ENCODE measurements at places on chromosomes 1 and 21. TPM values are rescaled to one million over a fixed set of nuclear protein-coding genes. Genes with fewer than 3 reads are reported as not detected.

Gene ERVH48-1
- polyA plus RNA-seq = 2.8 TPM

Gene TMOD4
- polyA plus RNA-seq = 2.3 TPM

Gene CD1E
- 0.24 TPM for polyA plus RNA-seq

Gene MIXL1
- polyA plus RNA-seq = 2.3 TPM

Gene HSPA13
- polyA plus RNA-seq = 39.8 TPM

Gene PLA2G2F
- not detected for polyA plus RNA-seq

Gene LCE3D
- not detected for polyA plus RNA-seq

Gene SPATA21
- 0.32 TPM for polyA plus RNA-seq

Gene SH3BP5L
- polyA plus RNA-seq = 23.8 TPM

Gene GCSAML
- polyA plus RNA-seq = 0.58 TPM

Gene ARTN
- 3.6 TPM for polyA plus RNA-seq

Gene FAM72A
- 6.9 TPM for polyA plus RNA-seq

Gene IL20
- polyA plus RNA-seq = not detected

Gene HES4
- polyA plus RNA-seq = 10.0 TPM

Gene ECM1
- polyA plus RNA-seq = 2.6 TPM

Gene CD160
- 2.6 TPM for polyA plus RNA-seq

Gene FBLIM1
- 90.0 TPM for polyA plus RNA-seq

- no peak for DNase-seq
These were observed 3.7 kb upstream of the SHISAL2A start for GRCh38 chr1:52629325-52629643.

- no peak for DNase-seq
These were observed 157.6 kb upstream of the EDN2 start for GRCh38 chr1:41641941-41642527.

GRCh38 chr1:21251773-21252471, 38.3 kb downstream of the ECE1 start:
- peak; percentile 13 for DNase-seq

- no peak for DNase-seq
These were observed 10.8 kb downstream of the SCNN1D start for GRCh38 chr1:1291023-1291528.

- peak; percentile 73 for DNase-seq
These were observed 561 bp upstream of the COQ8A start for GRCh38 chr1:226939438-226940028.

- DNase-seq = no peak
These were observed 181.2 kb upstream of the SNX7 start for GRCh38 chr1:98480271-98480670.

- no peak for DNase-seq
These were observed 146.6 kb downstream of the TLR5 start for GRCh38 chr1:222996310-222996975.

- no peak for DNase-seq
These were observed 260.9 kb upstream of the DMRTA2 start for GRCh38 chr1:50684185-50684584.

- DNase-seq = no peak
These were observed 294.4 kb upstream of the PLXNA2 start for GRCh38 chr1:208538587-208538986.

DNA sequence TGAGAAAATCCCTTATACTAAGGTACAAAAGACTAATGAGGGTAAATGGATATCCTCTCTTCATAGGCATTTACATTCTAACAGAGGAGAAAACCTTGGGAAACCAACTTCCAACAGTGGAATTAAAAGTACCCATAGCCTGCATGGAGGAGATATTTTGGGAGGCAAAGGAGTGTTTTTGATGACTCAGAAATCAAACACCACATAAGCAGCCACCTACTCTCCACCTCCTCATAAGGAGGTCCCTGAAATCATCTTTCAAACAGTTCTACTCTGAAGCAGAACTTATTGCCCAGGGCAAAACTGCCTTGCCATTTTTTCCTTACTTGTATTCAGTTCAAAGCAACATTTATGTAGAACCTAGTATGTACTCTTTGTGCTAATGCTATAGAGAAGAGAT, 211.3 kb downstream of the KCNH1 start:
- no peak for DNase-seq

DNA sequence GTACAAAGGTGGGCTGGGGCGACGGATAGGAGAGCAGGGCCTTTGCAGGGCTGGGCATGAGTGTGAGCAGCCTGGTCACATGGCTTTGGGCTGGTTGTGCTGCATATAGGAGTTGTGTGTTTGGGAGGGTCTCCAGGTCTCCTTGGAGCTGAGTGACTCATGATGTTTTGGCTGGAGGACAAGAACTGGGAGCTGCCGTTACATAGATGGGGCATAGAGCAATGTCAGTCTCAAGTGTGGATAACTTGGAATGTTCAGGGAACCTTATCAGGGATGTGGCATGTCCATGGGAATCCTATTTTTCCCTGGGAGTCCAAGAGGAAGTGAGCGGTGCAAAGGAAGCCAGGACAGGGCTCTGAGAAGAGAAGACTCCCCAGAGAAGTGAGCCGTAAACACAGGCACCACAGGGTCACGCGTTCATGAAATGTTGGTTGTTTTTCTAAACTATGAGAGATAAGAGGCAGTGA, 136.4 kb upstream of the KCNE2 start:
- DNase-seq = no peak

DNA sequence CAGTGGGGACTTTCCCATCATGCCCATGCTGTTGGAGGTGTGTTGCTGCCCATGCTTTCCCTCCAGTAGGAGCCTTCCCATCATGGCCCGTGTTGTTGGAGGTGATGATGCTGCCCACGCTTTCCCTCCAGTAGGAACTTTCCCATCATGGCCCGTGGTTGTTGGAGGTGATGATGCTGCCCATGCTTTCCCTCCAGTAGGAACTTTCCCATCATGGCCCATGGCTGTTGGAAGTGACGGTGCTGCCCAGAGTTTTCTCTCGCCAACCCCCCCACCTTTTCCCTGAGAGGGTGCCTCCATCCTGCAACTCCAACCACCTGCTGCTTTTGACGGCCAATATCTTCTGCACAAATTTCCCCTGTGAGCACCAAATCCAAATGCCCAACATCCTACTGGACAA, 205.7 kb downstream of the TOMM20 start:
- no peak for DNase-seq

DNA sequence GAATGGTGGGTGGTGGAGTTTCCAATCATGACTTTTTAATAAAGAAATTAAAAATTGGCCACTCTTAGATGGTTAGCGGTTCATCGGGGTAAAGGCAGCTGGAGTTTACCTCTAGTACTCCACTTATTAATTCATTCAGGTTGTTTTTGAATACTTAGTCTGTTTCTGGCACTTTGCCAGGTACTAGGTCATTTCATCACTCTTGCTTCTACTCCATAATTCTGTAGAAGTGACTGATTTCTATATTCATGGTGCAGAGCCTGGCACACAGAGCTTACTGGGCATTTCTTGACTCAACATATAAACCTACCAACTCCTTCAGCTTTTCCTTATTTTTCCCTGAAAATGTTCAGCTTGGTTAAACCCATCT, 31.5 kb downstream of the FOXD2 start:
- no peak for DNase-seq

GRCh38 chr21:18070392-18070791, 174.2 kb upstream of the CHODL start:
- no peak for DNase-seq

DNA sequence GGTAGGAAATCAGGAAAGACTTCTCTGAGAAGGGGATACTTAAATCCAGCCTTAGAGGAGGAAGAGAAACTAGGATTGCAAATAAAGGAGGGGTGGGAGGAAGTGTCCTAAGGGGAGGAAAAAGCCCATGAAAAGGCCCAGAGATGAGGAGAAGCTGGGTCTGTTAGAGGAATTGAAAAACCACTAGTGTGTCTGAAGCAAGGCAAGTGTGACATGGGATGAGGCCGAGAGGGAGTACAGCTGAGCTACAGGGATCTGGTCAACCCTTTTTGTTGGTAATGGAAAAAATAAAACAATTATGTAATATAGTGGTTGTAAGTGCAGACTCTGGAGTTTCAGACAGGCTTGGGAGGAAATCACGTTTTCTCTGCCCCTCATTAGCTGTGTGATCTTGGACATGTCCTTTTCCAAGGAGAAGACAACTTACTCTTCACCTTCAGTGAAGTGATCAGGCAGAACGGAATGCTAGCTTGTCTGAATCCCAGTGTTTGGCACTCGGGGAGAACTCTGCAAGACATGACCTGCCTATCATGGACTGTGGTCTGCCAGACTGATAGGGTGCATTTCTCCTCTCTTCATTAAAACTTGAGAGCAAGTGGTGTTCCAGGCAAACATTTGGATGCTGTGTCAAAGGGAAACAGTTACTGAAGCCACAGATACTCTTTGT, 7.4 kb upstream of the S100A10 start:
- no peak for DNase-seq

- DNase-seq = no peak
These were observed 125.8 kb downstream of the ST6GALNAC5 start for GRCh38 chr1:76993036-76993435.

- DNase-seq = peak; percentile 90
These were observed 36.7 kb upstream of the THEM4 start for GRCh38 chr1:151945725-151946722.

DNA sequence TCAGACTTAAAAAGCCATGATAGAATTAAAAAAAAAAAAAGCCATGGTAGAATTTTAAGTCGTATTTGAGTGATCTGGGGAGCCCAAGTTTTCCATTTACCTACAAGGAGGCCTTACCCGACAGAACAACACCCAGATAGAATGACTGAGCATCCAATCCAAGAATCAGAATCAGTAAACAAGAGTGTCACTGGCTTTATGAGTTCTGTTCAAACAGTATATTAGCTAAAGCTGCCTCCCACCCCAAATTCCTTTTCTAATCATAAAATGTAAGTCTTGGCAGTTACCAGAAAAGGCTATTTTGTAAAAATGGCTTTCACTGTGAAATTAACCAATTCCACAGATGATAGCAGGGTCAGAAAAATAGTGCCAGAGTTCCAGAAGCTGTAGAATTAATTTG, 1.2 kb downstream of the GTF2B start:
- DNase-seq = no peak

- DNase-seq = no peak
These were observed 98.8 kb downstream of the CASZ1 start for GRCh38 chr1:10697621-10698160.

- no peak for DNase-seq
These were observed 210.8 kb downstream of the COL11A1 start for GRCh38 chr1:102897557-102897956.

DNA sequence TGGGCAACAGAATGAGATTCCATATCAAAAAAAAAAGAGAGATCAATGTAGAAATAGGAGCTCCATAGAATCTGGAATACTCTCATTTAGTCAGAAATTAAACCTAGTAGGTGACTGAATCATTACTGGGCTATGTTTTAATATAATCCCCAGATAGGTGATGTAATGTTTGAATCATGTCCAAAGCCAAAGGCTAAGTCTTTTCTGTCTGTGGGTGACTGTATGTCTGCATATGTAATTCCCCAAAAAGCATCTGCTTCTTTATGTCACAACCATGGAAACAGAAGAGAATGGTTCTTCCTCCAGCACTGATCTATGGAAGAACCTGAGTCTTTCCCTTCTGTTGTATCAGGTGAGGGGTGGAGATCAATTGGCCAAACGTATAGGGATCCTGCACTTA, 5.8 kb downstream of the LAMC2 start:
- DNase-seq = no peak

GRCh38 chr21:33403128-33403785, at the start of gene IFNGR2:
IFNGR2 (plus strand) TSS chr21:33403413; CDS start chr21:33403544, 131 bp downstream.
- DNase-seq = peak; percentile 58

- DNase-seq = no peak
These were observed 7.1 kb downstream of the RIIAD1 start for GRCh38 chr1:151728151-151729054.

- no peak for DNase-seq
These were observed 104.6 kb downstream of the ZSCAN20 start for GRCh38 chr1:33576821-33577599.

GRCh38 chr1:163785868-163786405, 464.2 kb downstream of the NUF2 start:
- no peak for DNase-seq

DNA sequence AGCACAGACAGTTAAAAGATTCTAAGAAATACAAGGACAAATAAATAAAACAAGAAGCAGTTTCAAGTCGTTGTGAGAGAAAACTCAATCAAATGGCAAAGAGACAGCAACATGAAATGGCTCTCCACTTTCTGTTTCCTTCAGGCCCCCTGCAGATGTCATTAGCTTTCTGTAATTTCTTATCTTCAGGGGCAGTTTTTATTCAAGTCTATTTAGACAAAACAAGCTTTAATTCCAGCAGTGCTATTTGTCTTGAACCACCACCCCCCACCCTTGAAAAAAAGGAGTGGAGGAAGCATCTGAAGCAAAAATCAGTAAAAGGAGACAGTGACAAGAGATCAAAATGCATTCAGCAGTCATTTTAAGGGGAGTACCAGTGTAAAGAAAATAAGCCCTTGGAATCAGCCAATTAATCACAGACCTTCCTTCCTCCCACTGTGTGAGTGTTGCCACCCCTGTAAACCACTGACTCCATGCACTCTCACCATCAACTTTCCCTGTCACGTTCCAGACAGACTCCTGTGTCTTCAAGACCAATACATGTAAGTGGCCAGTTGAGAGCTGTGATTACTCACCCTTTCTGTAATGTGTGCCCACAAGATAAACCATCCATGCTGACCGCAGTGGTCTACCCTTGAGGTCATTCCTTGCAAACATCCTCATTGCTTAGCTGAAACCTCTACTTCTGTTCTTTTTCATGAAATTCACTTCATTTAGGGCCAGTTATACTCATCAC, 136.1 kb upstream of the HOOK1 start:
- no peak for DNase-seq
